Stimulated activated CD4-positive, alpha-beta T cell treated with anti-CD3 and anti-CD28 coated beads, Interleukin-4, amount 100 ng/mL, for 4 hours (primary cell): ENCODE measurements at places on chromosomes 2 and 18.
A peak's percentile ranks its signal among the peaks of the same experiment; 100 is the strongest.

GRCh38 chr18:73741946-73742345 lies 405.7 kb downstream of the FBXO15 start:
- no peak for DNase-seq

GRCh38 chr18:75418293-75419005 lies 9.1 kb downstream of the SMIM21 start:
- DNase-seq: no peak

GRCh38 chr2:23745726-23746105 lies 181.2 kb downstream of the ATAD2B start:
- no peak for DNase-seq

DNA sequence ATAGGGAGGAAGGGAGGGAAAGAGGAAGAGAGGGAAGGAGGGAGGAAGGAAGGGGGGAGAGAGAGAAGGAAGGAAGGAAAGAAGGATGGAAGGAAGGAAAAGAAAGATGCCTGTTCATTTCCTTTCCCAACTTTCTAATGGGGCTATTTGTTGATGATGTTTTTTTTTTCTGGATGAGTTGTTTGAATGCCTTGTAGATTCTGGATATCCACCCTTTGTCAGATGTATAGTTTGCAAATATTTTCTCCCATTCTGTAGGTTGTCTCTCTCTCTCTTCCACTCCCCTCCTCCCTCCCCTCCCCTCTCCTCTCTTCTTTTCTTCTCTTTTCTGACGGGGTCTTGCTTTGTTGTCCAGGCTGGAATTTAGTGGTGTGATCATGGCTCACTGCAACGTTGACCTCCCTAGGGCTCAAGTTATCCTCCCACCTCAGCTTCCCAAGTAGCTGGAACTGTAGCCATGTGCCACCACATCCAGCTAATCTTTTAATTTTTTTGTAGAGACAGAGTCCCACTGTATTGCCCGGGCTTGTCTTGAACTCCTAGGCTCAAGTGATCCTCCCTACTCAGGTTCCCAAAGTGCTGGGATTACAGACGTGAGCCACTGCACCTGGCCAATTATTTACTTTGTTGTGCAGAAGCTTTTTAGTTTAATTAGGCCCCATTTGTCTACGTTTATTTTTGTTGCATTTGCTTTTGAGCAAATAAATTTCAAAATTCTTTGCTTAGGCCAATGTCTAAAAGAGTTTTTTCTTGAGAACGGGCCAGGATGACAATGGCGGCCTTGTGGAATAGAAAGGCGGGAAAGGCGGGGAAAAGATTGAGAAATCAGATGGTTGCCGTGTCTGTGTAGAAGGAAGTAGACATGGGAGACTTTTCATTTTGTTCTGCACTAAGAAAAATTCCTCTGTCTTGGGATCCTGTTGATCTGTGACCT lies 57.3 kb upstream of the FAM117B start:
- DNase-seq: no peak

DNA sequence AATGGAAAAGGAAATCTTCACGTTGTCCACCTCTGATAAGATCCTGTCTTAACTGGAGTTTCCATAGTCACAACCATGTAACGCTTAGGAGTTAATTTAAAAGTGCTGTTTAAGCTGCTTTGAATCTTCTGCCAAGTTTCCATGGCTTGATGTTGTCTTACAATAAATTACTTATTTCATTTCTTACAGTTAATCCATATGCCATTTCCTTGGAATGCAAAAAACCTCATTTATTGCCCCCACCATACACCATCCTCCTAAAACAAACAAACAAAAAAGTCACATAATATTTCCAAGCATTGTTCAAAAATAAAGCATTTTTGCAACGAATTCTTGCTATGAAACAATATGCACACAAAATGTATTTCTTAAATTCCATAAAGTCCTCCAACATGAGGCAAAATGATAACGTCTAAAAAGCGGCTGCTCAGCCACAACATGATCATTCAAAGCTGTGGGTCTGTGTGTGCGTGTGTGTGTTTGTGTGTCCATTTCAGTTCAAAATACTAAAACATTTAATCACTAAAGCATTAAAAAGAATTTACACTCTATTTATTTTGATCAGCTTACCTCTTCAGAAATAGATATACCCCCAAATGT lies 46.8 kb upstream of the PXDN start:
- no peak for DNase-seq

DNA sequence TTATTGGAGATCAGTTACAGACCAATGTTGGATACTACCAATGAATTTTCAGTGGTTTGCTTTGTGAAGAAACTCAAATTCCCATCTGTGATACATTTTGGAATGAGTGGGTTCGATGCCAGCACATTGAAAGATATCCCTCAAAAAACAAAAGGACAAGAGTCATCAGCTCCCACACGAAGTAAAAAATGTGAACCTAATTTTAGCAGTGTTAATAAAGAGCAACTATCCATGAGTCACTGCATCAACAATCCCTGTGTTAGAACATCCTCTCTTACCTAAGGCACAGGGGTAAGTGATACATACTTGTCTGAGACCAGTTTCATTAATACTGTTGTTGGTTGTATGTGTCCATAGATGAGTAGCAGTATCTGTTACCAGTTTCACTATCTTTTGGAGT lies 551.8 kb upstream of the SOX11 start:
- no peak for DNase-seq

DNA sequence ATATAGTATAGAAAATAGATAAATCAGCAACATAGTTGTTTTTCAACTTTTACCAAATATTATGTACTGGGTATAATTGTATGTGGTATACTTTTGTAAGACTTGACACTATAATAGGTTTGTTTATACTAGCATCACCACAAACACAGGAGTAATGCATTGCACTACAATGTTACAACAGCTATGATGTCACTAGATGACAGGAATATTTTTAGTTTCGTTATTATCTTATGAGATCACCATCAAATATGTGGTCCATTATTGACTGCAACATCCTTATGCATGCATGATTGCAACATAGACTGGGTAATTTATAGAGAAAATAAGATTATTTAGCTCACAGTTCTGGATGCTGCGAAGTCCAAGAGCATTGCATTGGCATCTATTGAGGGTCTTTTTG lies 678.4 kb upstream of the ZNF804A start:
- DNase-seq: no peak

GRCh38 chr2:189236066-189236465 lies 56.5 kb upstream of the COL5A2 start:
- DNase-seq: no peak

DNA sequence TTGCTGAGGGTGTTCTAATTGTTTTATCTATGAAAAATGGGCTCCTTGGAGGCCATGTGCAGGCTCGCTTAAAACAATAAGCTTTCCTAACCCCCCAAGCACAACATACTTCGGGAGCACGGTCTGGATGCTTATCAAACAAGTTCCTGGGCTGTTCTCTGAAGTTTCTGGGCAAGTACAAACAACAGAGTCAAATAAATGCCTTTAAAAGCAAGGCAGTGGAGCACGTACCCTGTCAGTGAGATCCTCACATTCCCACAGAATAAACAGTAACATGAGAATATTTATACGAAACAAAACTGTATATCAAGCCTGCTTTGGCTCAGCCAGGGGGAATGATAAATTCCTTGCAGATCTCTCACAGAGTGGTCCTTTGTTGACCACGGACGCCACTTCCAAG lies 44.8 kb downstream of the FTCDNL1 start:
- DNase-seq: no peak

GRCh38 chr2:18645315-18645714 lies 55.9 kb upstream of the NT5C1B start:
- DNase-seq: no peak

GRCh38 chr2:70078384-70078783 lies 8.9 kb upstream of the PCBP1 start:
- no peak for DNase-seq

GRCh38 chr2:43199492-43200488 lies 26.6 kb downstream of the ZFP36L2 start:
- no peak for DNase-seq

DNA sequence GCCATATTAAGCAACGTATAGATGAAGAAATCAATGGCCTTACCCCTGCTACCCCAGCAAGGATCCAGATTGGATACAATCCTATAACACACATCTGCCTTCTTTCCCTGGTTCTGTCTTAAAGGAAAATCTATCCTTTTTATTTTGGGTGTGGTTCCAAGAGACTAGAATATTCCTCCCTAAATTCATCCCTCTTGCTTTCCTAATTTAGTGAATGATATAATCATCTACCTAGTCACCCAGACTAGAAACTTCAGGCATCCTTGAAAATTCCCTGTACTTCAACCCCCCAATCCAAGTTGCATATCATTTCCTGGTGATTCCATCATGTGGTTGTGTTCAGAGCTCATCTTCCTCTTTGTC lies 35.1 kb upstream of the LPIN1 start:
- DNase-seq: no peak

GRCh38 chr2:128444121-128444771 lies 125.6 kb upstream of the HS6ST1 start:
- no peak for DNase-seq

DNA sequence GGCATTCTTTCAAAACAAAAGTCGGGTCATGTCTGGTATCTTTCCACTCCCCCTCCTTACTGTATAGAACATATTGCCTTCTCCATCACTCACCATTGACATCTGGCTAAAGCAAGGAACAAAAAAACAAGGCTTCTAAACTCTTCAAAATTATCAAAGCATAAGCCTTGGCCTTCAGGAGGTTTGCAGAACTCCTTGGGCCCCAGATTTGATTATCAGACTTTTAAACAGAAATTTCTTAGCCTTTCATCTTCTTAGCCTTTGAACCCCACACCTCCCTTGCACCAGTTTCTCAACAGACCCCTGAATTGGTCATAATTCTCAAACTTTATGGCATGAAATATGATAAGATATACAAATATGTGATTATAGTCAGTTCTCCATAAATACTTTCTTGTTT lies 59.8 kb upstream of the XDH start:
- no peak for DNase-seq

GRCh38 chr2:55311444-55311870 lies 42.4 kb upstream of the MTIF2 start:
- DNase-seq: peak; percentile 8

- no peak for DNase-seq
Measured at GRCh38 chr2:36565712-36566111, 32.3 kb downstream of the FEZ2 start.
